ENCODE measurements at places on chromosomes 11 and 22. TPM values are rescaled to one million over a fixed set of nuclear protein-coding genes. Genes with fewer than 3 reads are reported as not detected.

HSCB gene
- 12.2 TPM for total RNA-seq

UPK3A gene
- not detected for total RNA-seq

ART1 gene
- 0.10 TPM for total RNA-seq

TSPAN32 gene
- not detected for total RNA-seq

SLC1A2 gene
- total RNA-seq: 0.08 TPM

OR56A4 gene
- total RNA-seq: not detected

MUC5AC gene
- 0.95 TPM for total RNA-seq

SYT7 gene
- 0.93 TPM for total RNA-seq

OVOL1 gene
- total RNA-seq: 0.12 TPM

TSGA10IP gene
- total RNA-seq: not detected

GALNT18 gene
- total RNA-seq: 31.9 TPM

RIMBP3C gene
- not detected for total RNA-seq

MS4A12 gene
- not detected for total RNA-seq

MRE11 gene
- total RNA-seq: 19.9 TPM

IL18 gene
- total RNA-seq: 98.7 TPM

NAALADL1 gene
- total RNA-seq: not detected

APOC3 gene
- total RNA-seq: not detected

OR6T1 gene
- total RNA-seq: not detected

APBB1 gene
- 20.8 TPM for total RNA-seq

DDT gene
- 169 TPM for total RNA-seq

SOX10 gene
- total RNA-seq: not detected

OR5A1 gene
- not detected for total RNA-seq

FAM111A gene
- total RNA-seq: 8.0 TPM

KCNC1 gene
- 0.05 TPM for total RNA-seq

ZDHHC13 gene
- total RNA-seq: 16.1 TPM

DGAT2 gene
- 1.5 TPM for total RNA-seq

SHANK2 gene
- 8.6 TPM for total RNA-seq

TMPRSS6 gene
- total RNA-seq: not detected

RIMBP3B gene
- 0.29 TPM for total RNA-seq

TRIM3 gene
- total RNA-seq: 19.7 TPM

LRRC32 gene
- 0.22 TPM for total RNA-seq

DBX1 gene
- not detected for total RNA-seq

SCT gene
- total RNA-seq: not detected

PRRG4 gene
- total RNA-seq: 1.8 TPM

OR4D5 gene
- total RNA-seq: not detected

POU2F3 gene
- not detected for total RNA-seq

MMP10 gene
- total RNA-seq: 0.54 TPM

TRIM49D2 gene
- total RNA-seq: not detected

MOV10L1 gene
- not detected for total RNA-seq

OR2AG1 gene
- total RNA-seq: not detected

IFITM10 gene
- total RNA-seq: 1.4 TPM

USP28 gene
- total RNA-seq: 18.3 TPM

RTN4RL2 gene
- 90.3 TPM for total RNA-seq

TYMP gene
- total RNA-seq: 19.2 TPM

POLR2L gene
- 703 TPM for total RNA-seq

MISFA gene
- 1.6 TPM for total RNA-seq

PHLDA2 gene
- 81.8 TPM for total RNA-seq

OR10S1 gene
- not detected for total RNA-seq

ASRGL1 gene
- 10.4 TPM for total RNA-seq

PDGFB gene
- total RNA-seq: 3.1 TPM

PRODH gene
- total RNA-seq: 1.2 TPM

OR10A4 gene
- not detected for total RNA-seq

E2F8 gene
- 5.8 TPM for total RNA-seq

LMNTD2 gene
- total RNA-seq: 2.9 TPM

CCDC188 gene
- not detected for total RNA-seq
